CD4-positive, alpha-beta T cell treated with Interleukin-12 subunit alpha and Interleukin-12 subunit beta, for 1 hour (primary cell): ENCODE measurements at places on chromosomes 4 and X.

GRCh38 chr4:53059256-53059655 lies 197.1 kb downstream of the RASL11B start:
- no peak for DNase-seq

- DNase-seq: no peak
Observed at GRCh38 chrX:1912193-1912592, 297.3 kb downstream of the ASMT start.

DNA sequence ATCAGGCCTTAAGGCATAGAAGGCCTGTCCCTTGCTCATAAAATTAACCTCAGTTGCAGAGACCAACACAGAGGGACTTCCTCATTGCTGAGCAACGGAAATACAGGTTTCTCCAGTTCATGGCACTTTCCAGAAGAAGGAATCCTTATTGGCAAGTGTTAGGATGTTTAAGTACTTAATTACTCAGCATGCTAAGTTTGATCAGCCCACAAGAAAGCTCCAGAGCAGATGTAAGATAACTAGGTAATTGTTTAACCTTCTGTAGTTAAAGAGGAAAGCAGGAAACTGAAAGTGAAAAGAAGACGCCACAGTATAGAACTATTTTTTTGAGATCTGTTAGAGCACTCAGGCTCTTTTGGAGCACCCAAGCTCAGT lies 33.5 kb downstream of the SMS start:
- DNase-seq: peak; percentile 18

DNA sequence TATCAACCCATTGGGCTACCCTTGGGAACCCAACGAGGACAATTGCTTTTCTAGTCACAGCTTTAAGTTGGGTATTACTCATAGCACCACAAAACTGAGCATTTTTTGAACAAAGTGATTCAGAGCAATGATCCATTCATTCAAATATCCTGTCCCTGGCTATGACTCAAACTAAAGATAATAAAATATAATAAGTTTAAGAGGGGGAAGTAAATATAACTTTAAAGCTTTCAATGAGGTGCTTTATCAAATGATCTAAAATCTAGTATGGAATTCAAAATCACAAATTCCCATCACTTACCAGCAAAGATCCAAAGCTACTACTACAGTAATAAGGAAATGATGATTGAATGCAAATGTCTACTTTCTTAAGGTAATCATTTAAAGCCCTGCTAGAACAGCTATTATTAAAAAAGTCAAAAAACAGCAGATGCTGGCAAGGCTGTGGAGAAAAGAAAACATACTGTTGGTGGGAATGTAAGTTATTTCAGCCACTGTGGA lies 39.8 kb upstream of the S100G start:
- no peak for DNase-seq

- no peak for DNase-seq
Observed at GRCh38 chr4:22456291-22456690, 59.6 kb downstream of the ADGRA3 start.

- DNase-seq: no peak
Observed at GRCh38 chr4:1474126-1475090, 68.2 kb upstream of the NKX1-1 start.

DNA sequence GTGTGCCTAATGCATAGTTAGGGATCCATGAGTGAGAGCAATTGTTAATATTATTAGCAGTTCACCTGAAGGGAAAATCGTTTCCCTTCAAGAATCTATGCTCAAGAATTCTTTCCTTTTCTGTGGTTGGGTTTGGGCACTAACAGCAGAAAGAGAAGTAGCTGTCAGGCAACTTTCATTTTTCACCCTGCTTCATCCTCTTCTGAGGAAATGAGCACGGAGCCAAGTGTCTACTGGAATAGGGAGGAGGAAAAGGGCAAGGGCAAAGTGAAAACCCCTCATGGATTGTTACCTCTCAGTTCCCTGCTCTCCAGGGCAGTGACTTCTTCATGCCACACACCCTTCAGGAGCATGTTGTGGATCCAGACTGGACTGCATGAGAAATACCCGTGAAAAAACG lies 2.6 kb upstream of the HPGDS start:
- DNase-seq: no peak

GRCh38 chrX:2767631-2768455 lies 16.0 kb downstream of the XG start:
- DNase-seq: no peak

DNA sequence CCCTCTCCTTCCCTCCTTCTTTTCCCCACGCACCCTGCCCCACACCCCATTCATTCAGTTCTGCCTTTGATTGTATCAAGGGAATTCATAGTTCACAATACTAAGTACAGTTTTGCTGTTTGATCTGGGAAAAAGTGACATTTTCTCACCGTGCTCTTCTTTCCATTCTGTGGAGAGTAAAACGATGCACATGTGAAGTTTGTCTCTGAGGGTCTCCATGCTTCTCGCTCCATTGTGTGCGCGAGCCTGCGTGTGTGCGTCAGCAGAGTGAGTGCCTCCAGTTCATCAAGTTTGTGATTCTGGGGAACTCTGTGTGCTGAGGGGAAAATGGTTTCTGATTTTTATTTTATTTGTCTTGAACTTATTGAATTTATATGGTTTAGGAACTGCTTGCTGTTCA lies 1.9 kb downstream of the STK26 start:
- DNase-seq: no peak

DNA sequence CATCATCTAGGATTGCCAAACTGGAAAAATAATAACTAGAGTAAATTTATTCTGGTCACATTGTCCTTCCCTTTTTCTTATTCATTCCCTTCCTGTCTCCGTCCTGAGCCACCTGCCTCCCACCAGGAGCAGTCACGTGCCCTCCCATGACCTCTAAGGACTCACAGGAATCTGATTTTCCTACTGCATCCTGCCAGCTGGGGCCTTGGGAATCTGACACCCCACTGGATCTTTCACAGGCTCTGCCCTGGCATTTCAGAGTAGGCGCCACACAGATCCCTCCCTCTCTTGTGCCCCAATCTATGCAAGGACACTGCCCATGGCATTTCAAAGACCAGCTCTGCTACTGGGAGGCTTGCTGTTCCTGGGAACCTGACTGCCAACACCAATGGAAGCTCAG lies 520.5 kb downstream of the PPARGC1A start:
- no peak for DNase-seq

DNA sequence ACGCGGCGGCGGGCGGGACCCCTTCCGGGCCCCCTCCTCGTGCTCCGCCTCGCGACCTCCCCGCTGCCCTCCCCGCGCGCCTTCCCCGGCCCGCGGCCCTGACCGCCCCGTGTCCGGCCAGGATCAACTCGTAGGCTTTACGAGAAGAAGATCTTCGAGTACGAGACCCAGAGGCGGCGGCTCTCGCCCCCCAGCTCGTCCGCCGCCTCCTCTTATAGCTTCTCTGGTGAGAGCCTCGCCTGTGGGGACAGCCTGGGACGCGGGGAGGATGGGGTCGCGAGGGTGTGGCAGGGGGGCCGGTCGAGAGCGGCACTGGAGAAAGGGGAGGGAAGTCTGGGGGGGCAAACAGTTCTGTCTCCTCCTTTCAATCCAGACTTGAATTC lies 465 bp downstream of the EMD start:
- no peak for DNase-seq

GRCh38 chr4:99536848-99537247 lies 26.0 kb downstream of the C4orf17 start:
- DNase-seq: no peak

- peak; percentile 29 for DNase-seq
Observed at GRCh38 chr4:168183717-168184571, 91.6 kb downstream of the ANXA10 start.

DNA sequence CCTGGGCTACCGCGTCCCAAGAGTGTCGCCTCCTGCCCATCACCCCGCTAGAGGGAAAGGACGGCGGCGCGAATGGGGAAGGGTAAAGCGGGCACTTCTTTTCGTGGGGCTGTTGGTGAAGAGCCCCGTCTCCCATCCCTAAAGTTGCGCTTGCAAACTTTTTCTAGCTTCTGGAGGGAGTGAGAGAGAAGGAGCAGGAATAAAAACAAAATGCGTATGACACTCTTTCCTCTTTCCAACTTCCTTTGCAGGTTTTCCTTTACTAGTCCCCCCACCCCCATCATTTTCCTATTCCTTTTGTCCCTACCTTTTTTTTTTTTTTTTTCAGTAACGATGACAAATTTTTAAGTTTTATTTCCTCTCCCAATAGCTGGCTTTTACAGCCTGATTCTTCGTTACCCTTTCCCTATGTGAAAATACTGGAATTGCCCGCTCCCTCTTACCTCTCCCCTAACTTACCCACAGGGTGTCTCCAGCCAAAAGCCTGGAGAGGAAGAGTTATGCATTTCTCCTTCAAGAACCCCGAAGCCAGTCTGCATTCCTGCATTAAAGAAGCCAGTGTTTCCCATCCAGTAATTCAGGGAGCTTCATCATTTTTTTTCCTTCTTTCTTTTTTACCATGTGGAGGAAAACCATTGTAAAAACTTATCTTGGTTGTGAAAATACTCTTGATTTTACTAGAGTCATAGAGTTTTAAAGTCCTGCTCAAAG lies 613 bp upstream of the ARSJ start:
- no peak for DNase-seq

DNA sequence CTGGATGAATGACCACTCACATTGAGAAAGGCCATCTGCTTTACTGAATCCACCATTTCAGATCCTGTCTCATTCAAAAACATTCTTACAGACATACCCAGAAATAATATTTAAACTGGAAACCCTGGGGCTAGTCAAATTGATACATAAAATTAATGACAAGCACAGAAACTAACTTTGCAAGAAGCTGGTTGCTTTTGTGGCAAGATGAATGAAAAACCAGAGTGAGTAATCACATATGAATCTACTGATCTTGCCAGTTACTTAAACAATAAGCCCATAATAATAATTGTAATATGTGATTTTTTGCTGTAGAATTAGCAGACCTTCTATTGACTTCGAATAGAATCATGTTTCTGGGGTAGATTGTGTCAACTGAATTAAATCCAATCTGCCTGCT lies 235.1 kb downstream of the PPARGC1A start:
- DNase-seq: no peak

DNA sequence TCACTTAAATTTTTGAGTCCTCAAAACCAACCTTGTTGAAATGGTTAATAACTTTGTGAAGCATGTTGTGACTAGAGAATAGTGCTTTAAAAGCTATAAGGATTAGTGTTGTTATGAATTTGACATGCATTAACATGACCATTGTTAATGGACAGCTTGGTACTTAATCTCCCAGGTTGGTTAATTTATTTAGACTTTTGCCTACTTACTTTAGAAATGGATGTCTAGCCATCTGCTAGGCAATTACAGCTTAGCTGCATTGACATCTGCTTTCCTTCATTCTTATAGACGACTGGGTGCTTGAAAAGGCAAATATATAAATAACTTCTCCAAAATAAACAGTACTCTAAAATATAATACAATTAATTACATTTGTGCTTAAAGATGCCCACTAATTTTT lies 368.0 kb downstream of the CCSER1 start:
- DNase-seq: no peak

GRCh38 chr4:169492436-169493163 lies 119.8 kb downstream of the NEK1 start:
- peak; percentile 39 for DNase-seq

GRCh38 chr4:32340591-32340990 lies 1620.4 kb downstream of the PCDH7 start:
- no peak for DNase-seq
